ENCODE measurements at places on chromosomes 1 and 21.

GRCh38 chr21:32653326-32653901 is 41.2 kb upstream of the CFAP298 start:
- peak; percentile 26 for DNase-seq

- no peak for DNase-seq
Observed at GRCh38 chr1:218895064-218895587, 278.6 kb upstream of the LYPLAL1 start.

GRCh38 chr1:31677401-31677800 is 26.4 kb downstream of the COL16A1 start:
- no peak for DNase-seq

DNA sequence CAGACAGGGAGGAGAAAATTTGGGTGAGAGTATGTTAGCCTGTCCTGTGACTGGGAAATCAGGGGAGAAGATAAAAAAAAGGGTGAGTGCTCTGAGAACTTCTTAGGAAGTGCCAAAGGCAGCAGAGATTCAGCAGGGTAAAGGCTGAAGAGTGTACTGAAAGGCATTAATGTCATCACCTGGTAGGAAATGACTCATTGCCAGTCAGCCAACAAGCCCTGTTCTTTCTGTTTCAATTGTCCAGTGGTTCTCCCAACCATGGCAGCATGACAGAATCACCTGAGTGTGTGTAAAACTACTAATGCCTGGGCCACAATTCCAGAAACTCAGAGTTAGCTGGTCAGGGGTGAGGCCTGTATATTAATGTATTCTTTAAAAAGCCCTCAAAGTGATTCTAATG is 83.5 kb downstream of the INTS7 start:
- no peak for DNase-seq

GRCh38 chr1:223077247-223077833 is 65.7 kb downstream of the TLR5 start:
- no peak for DNase-seq

DNA sequence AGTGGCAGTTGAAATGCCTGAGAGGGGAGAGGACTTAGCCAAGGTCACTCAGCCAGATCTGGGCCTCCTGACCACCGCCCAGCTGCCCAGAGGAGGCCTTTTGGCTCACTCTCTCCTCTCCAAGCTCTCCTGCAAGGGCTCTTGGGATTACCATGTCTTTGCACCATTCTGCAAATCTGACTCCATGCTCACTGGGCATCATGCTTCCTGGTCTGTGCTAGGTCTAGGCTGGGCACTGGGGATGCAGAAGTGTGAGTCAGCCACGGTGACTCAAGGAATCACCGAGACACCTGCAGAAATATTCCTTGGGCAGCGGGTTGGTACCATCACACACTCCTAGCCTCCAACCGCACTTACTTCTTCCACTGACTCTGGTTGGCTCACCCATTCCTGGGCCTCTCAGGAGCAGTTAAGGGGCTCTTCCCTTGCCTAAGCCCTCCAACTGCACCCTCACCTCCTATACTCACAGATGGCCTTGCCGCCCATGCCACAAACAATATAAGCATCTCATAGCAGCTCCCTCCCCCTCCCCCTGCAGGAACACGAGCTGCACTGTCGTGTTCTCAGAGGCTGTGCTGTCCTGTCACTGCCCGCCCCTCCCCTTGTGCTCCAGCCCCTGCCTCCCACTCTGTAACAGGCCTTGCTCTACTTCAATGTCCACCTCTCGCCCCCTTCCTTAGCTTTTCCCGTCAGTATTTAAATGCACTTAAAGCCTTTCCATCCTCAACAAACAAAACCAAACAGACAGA is 34.8 kb downstream of the CDCP2 start:
- no peak for DNase-seq

DNA sequence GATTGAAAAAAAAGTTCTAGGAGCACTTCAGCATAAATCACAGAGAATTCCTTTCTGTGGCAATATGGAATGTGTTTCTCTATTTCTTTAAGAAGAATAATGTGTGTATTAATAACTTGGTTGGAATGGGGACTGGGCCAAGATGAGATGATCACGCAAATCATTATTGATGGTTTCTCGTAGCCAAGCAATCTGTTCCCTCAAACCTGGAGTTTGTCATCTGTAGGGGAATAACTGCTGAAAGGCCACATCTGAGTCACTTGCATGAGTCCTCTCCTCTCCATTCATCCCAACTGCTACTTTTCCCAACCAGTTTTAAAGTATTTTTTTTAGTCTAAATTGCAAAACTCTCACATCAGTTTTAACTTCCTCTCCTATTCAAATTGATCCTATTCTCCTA is 480.4 kb downstream of the PLPP3 start:
- DNase-seq: peak; percentile 18

DNA sequence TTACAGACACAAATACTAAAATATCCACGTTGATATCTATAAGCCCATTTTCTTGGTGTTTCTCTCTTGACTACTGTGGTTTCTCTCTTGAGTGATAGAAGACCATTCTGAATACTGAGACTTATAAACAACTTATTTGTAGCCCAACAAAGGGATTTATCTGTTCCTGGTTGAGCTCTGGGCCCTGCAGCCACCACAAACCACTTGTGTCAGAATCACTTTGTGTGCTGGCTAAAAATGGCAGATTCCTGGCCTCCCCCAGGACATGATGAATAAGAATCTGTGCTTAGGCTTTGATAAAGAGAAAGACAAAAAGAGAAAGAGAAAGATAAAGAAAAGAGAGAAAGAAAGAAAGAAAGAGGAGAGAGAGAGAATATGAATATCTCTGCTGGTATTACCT is 18.9 kb upstream of the MCOLN2 start:
- no peak for DNase-seq

DNA sequence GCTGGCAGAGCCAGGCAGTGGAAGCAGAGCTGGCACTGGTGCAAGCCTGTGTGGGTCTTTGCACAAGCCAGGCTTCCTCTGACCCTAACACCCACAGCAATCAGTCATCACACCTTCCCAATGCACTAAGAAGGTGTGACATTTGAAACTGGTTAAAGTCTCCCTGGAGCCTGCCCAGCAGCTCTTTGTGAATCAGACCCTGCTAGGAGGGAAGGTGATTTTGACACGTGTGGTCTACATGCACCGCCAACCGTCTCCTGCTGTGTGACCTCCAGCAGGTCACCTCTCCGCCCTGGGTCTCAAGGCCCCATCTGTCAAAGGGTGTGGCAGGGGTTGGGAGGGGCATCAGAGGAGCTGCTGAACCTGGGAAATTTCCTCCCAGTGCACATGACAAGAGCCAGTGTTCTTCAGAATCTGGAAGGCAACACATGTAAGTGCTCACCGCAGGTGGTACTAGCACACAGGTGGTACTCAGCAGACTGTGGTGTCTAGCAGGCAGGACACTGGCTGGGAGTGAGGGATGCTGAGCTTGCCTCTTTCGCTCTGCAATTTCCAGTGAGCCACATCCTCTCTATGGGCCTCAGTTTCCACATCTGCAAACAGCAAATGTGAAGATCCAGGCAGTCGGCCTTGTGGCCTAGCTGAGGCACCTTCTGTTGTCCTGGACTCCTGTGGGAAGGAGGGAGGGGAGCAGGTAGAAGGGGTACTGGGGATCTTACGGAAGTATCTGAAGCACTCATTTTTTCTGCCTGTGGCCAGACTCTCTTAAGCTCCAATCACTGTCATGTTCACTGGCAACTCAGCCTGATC is 123.2 kb downstream of the DMRTB1 start:
- DNase-seq: no peak

GRCh38 chr21:45041351-45041805 is 33.0 kb upstream of the ADARB1 start:
- no peak for DNase-seq

Measured in brain (organoid and tissue), 16 donors.